ENCODE measurements at places on chromosomes 3 and 15.

GRCh38 chr3:18712713-18713576 is 287.8 kb upstream of the SATB1 start:
- no peak for DNase-seq

GRCh38 chr15:68930268-68931022 is at the start of gene SPESP1:
TSS of gene SPESP1 (plus strand) at chr15:68930525. CDS start at chr15:68930654, 129 bp downstream.
- DNase-seq = peak; percentile 54

DNA sequence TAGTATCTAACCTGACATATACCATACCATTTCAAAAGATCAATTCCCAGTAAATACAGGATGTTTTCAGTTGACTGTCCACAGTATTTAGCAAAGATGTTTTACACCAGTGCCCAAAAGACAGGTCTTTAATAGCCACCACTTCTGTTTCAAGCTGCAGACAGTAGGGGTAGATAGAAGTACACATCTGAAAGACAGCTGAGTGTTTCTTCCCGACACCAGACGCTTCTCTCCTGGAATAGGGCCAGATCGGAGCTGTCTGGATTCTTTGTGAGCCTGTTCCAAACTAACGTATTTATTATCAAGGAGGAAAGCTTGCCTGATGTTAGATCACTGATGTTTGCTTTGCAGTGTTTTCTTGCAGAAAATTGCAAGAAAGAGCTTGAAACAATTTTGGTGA is 136.1 kb upstream of the RBMS3 start:
- DNase-seq = no peak

DNA sequence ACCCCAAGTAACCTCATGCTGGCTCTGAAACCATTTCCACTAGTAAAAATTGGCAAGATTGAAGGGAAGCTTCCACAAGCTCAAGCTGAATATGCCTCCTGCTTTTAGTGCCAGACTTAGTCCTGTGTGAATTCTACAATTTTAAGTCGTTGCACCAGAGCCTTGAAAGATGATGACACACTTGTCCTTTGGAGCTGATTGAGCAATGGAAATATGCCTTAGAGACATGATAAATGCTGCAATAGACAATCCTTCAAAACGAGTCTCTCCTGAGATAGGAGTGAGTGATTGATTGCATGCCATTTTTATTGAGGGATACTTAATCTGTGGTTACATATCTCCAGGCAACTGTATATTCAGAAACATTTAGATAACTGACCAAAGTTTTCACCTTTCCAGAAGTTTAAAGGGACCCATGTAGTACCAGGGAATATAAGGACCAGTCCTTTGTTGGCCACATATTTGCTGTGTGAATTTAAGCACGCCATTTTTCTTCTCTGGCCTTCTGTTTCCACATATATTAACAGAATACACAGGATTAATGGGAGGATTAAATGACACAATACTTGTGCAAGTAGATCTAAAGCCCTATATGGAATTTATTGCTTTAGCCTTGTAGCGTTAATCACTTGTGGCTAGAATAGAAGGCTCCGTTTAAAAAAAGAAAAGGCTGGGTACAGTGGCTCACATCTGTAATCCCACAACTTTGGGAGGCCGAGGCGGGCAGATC is 65.1 kb downstream of the PPARG start:
- no peak for DNase-seq

- DNase-seq = peak; percentile 21
These were observed 97.9 kb upstream of the UNC13C start for GRCh38 chr15:53880357-53880756.

- DNase-seq = no peak
These were observed 23.1 kb upstream of the EIF4A2 start for GRCh38 chr3:186760141-186760833.

DNA sequence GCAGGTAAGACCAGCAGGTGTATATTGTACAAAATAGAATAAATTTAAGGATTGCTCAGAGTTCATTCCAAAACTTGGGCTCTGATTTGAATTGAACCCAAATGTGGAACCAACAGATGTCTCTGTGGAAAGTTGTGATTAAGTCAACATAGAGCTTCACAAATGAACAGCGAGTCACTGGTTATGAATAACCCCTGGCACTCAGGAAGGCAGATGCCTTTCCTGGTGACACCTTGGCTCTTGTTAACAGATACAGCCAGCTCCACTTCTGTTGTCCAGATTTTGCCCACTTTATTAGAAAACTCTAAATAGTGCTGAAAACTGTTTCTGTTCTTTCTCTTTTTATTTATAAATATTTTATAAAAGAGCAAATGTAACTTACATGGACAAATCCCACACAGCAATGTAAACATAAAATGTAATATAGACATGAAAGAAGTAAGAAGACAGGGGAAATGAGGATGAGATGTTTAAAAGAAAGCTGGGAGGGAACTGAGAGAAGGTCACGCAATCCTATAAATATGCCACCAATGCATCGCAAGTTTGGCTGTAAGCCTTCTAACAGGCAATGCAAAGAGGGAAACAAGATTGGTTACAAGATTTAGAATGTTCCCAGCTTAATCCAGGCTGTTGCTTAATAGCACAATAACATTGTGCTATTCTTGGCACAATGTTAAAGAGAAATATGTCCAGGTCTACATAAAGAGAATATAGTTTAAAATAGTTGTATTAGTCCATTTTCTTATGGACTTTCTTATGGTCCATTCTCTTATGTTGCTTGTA is 495.5 kb downstream of the TAFA4 start:
- no peak for DNase-seq

DNA sequence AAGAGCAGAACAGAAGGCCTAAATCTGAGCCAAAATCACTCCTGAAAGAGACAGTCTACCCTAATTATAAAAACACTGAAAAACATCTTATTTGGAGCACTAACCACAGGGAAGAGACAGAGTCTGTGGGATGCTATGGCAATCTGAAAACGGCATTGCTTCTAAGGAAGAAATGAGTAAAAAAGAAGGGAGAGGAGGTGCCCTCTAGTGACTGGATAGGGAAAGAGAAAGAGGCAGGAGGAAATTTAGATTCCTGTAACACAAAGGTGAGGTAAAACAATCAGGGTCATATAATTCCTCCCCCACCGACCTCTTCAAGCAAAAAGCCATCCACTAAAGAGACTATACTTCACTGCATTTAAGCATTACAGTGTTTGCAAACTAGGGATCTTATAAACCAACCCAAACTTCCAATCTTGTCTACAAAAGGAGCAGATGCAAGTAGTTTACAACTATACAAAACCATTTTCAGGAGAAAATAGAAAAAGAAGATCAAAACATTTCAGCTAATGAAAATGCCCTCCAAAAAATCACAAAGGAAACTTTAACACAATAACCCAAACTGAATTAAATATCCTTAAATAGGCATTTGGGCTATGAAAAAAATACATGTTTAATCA is 32.6 kb downstream of the HACD2 start:
- DNase-seq = no peak

DNA sequence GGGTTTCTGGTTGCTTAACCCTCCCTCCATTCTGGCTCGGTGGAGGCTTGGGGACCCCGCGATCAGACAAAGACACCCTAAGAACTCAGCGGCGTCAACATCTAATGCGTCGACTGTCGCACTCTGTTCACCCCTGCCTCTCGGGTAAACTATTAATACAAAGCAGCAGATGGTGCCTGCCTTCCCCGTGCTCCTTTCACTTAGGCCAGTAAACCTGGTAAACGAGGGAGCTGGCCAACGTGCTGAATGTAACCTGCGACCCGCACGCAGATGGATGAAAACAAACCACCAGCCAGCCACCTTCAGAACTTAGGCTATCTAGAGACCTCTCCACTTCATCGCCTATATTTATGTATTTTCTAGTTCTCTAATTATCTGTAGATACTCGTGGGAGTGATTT is 848 bp upstream of the CADPS start:
- peak; percentile 67 for DNase-seq

GRCh38 chr3:109985943-109986555 is 648.7 kb upstream of the DPPA4 start:
- no peak for DNase-seq

GRCh38 chr3:132083583-132084279 is 48.9 kb upstream of the CPNE4 start:
- no peak for DNase-seq

DNA sequence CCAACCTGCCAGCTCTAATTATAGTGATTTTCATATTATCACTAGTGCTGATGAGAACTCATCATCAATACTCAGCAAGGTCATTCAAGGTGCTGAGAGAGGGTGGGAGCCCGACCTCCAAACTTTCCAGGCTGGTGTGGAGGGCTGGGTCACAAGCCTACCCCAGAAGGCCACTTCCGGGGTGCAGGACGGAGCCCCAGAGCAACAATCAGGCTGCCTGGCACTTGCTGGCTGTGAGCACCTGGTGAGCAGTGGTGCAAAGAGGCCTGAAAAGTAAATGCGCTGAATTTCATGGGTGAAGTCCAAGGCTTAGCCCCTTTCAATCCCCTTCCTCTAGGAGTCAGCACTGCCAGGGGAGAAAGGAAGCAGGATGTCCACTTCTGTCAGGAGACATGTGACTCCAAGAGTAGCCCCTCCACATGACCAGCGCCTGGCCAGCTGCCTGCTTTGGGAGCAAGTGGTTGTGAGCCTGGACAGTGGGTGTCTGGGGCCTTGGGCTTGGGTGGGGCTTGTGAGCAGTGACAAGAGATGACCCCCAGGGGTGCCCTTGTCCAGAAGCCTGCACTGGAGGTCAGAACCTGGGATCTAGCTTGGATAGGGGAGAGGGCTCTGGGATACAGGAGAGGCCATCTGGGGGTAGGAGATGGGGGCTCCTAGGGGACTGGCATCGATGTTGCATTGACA is 165.0 kb upstream of the TLE3 start:
- no peak for DNase-seq

GRCh38 chr15:101240358-101240757 is 11.5 kb downstream of the CHSY1 start:
- no peak for DNase-seq

DNA sequence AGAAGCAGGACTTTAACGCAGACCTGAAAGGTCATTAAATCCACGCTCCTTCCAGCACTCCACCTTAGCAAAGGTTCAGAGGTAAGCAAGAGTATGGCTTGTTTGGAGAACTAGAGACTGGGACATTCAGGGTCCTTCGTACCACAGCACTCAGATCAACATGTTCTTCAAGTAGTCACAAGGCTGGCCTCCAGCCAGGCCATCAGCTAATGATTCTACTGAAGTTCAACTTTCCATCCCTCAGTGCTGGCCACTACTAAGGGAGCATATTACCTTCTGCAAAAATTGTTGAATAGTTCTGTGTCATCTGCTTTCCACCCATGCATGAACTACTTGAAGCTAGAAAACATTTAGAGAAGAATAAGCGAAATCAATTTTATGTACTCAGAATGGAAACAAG is 17.6 kb downstream of the CD200R1L start:
- DNase-seq = no peak

GRCh38 chr15:89614164-89614563 is 38.9 kb downstream of the TICRR start:
- DNase-seq = no peak

Data from retina (tissue), 1 donor.